ENCODE measurements at places on chromosomes 6 and 20.
A peak's percentile ranks its signal among the peaks of the same experiment; 100 is the strongest.

GRCh38 chr6:113076816-113077215 is 729.7 kb downstream of the RFPL4B start:
- no peak for DNase-seq

DNA sequence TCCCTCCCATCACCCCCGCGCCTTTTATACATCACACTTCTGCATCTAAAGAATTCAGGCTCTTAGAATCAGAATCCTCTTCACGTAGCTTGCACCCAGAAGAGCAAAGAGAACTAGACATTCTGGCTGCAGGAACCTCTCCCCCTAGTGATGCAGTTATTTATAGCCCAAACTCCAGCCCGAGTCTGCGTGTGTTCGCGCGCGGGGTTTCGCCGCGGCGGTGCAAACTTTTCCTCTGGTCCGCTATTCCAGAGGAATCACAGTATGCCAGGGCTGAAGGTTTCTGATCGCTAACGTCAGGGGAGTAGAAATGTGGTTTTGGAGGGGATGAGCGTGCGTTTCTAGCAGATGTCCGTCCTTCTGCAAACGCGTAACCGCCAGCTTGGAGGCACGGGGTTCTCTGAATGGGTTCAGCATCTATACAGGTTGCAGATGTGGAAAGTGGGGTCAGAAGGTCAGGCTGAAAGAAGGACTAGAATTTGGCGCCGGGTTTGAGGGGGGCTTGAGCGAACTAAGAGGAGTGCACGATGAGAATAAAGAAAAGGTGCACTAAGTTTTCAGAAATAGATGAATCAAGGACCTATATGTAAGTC is 1.8 kb downstream of the EPHA7 start:
- peak; percentile 64 for DNase-seq

- DNase-seq, result no peak
These were observed 33.8 kb upstream of the PLCB4 start for GRCh38 chr20:9035126-9035525.

- no peak for DNase-seq
These were observed 66.3 kb downstream of the ATXN1 start for GRCh38 chr6:16694781-16695578.

GRCh38 chr6:53986165-53986720 is 125.0 kb upstream of the MLIP start:
- DNase-seq, result no peak

DNA sequence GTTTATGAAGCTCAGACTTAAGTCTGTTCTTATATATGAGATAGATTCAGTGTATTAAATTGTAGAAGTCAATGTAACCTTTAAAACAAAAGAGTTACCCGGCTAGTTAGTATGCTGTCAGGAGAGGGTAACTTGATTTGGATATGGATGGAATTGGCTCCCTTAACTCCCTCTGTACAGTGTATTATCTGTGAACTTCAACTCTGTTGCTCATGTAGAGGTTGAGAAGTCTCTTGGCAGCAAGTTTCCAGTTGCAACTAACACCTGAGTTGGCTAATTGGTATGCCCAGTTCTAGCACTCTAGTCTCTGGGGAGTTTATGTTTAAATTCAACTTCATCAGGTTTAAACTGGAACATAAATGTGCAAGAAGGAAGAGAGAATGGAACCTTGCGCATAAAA is 111.0 kb downstream of the NCOA3 start:
- DNase-seq, result no peak

DNA sequence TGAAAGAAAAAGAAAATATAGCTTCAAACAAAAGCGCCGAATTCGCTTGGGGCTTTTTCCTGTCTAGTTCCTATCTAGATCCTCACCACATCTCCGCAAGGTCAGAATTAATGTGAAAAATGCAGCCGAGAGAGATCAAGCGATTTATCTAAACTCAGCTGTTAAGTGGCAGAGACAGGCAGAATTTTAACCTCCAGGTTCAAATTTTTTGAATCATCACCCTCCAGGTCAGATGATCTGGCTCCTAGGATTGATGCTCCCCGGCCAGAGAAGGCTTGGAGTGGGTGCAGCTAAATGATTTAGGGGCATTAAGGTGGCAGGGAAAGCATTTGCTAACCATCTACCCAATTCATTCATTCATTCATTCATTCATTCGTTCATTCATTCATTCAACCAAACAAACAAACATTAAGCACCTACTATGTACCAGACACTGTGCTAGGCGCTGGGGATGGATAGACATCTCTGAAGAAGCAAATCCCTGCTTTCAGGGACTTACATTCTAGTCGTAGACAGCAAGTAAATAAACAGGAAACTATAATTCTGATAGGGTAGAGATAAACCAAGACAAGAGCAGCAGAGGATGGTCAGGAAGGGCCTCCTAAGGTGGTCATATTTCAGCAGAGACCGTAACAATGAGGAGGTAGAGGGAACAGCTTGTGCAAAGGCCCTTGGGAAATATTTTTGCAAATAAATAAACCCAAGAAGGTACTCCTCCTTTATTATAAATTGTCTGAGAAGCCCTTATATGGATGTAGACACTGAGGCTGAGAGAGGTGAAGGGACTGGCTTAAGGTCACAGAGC is 672 bp upstream of the UBE2V1 start:
- no peak for DNase-seq

DNA sequence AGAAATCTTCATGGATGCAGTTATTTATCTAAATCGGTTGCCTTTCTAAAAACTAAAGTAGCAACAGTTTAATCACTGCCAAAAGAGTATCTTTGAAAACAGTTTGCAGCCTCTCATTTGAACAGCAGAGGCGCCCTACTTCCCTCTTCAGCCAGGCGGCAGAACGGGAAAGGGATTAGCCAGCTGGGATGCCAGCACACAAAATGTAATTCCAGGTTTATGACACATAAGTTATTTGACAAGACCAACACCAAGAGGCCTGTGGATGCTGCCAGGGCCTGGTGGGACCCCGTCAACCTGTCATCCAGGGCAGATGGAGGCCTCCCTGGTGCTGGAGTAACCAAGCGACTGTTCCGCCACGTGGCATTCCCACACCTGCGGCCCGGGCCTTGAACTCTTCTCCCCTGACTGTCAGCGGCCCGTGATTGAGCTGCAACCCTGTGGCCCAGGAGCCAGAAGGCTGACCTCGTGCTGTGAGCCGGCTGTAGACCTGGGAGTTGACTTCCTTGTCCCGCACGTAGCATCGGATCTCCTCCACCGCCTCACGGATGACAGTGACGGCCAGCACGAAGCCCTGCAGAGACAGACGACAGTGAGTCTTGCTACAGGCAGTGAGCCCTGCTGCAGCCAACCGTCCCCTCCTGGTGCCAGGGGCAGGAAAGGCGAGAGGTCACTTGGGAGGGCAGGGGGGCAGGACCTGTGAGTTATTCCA is 55.5 kb downstream of the ATP9A start:
- DNase-seq, result no peak

DNA sequence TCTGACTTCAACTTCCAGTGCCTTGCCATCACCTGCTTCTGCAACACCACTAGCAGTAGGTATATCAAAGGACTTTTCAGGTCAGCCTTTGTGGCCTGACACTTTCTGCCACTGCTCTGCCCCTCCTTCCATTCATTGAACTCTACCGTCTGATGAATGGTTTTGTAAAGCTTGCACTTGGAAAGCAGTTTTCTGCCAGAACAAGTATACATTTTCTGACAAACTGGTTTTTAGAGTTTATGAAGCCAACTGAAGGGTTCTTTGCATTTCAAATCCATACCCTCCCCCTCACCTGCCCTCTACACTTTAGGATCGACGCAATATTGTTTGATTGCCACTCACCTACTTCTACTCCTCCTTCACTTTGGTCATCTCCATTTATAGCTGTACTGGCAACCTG is 603.1 kb downstream of the HACE1 start:
- no peak for DNase-seq

DNA sequence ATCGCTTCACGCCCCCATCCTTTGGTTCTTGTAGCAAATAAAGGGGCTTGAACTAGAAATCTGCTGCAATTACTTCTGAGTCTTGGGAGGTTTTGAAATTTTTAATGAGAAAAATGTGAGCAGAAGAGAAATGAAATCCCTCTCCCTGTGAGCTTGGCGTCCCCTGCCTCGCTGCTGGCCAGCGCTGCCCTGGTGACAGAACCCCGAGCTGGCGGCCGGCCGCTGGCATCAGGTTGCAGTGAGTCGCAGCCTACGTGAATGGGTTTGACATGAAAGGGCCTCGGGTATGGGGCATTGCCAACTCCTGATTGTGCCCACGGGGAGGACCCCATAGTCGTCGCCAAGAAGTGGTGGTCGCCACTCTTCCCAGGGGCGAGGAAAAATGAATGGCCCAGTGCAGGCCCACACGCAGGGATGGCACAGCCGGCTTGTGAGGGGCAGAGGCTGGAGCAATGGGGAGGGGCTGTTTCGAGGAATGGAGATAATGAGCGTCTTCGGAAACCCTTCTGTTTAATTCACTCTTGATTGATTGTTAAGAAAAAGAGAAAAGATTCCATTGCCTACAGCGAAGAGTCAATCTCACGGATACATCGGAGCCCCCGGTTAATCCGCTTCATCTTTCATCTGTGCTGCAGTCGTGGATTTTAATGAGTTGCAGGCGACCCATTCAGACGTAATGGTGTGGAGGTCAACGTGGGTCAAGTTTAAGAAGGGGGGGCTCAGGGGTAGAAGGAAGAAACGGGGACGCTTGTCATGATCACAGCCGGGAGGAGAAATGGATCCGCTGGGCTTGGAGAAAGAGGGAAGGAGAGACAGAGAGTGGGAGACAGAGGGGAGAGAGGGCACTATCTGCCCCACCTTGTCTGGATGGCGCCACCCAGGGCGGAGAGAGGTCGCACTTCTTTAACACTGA is 380.1 kb downstream of the THBS2 start:
- DNase-seq, result no peak

DNA sequence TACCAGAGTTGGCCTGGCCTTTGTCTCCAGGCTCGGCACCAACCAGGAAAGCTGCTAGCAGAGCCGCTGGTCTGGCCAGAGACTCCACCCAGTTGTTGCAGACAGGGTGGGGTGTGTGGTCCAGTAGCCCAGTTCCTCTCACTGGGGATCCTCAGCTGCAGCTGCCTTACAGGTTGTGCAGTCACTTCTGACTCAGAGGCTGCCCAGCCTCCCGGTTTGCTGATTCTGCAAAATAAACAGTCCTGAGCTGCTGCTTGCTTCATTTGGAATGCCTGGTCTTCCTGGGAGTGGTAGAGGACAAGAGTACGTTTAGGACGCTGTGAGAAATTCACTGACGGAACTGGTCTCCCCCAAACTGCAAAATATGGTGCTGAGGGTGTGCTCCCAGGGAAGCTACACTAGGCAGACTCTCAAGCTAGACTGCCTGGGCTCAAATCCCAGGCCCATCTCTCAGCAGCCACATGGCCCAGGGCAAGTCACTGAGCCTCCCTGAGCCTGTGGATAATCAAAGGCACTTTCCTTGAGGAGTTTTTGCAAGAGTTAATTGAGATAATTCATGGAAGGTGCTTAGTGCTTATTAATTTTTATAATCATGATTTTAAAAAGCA is 246.1 kb downstream of the TFAP2C start:
- DNase-seq, result no peak

DNA sequence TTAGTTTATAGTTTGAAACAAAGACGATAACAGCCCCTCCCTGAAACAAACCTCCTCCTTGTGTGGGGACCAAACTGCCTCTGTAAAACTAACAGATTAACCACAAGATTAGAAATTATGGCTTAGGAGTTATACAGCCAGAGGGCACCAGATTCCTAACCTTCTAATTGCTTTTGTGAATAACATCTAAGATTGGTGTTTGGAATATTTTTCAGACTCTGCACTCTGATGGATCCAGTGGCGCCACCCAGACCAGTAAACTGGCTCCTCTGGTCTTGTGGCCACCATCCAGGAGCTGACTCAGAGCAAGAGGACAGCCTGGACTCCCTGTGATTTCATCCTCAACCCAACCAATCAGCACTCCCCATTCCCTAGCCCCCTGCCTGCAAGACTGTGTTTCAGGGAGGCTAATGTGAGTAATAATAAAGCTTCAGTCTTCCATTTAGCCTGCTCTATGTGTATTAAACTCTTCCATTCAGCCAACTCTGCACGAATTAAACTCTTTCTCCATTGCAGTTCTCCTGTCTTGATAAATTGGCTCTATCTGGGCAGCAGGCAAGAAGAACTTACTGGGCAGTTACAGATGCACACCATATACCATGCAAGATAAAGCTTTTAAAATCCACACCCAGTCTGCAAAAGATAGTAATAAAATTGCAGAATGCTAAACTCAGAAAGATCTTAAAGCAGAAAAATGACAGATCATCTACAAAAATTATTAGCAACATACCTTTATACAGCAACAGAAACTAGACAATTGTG is 58.5 kb upstream of the SLC22A16 start:
- DNase-seq, result no peak

Measured in NCI-H2171 (cell line).